ENCODE measurements at places on chromosomes 1 and 21. TPM values are rescaled to one million over a fixed set of nuclear protein-coding genes. Genes with fewer than 3 reads are reported as not detected.

AZIN2 gene
- 7.8 TPM for total RNA-seq

FCRL6 gene
- total RNA-seq: not detected

TIE1 gene
- not detected for total RNA-seq

LCE2A gene
- not detected for total RNA-seq

CCDC17 gene
- total RNA-seq: 2.4 TPM

CGN gene
- total RNA-seq: 19.7 TPM

DNA sequence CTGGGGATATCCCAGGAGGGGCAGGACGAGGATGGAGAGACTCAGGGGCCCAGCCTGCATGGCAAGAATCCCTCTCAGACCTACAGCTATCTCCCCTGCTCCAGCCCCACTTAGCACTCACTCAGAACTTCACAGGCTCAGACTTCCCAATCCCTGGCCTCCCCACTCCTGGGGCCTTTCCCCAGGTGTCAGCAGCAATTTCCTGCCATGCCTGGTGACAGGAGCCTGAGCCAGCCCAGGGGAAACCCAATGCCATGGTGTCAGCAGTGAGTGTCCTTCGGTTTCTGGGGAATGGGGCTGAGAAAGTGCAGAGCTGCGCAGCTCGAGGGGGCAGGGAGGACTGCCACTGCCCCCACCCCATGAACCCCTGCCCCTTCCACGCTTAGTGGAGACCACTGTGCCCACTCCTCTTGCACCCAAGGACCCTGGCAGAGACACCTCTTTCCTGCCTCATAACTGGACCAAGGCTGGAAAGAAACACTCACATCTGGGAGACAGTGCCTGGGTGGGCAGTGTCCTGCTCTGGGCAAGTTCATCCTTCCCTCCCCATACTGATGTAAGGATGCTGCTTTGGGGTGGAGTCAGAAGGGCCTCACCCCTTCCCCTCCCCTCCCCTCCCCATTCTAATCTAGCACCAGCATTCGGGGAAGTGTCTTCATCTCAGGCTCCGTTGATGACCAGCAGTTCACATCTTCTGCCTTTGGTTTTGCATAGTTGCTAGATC, 17.1 kb upstream of the UBL4B start:
- no peak for DNase-seq

GRCh38 chr1:205373022-205373797, 16.5 kb upstream of the KLHDC8A start:
- no peak for DNase-seq

- no peak for DNase-seq
These were observed 327.5 kb upstream of the RUNX1 start for GRCh38 chr21:35376406-35377135.

GRCh38 chr1:33512226-33513011, 40.0 kb downstream of the ZSCAN20 start:
- DNase-seq: no peak

DNA sequence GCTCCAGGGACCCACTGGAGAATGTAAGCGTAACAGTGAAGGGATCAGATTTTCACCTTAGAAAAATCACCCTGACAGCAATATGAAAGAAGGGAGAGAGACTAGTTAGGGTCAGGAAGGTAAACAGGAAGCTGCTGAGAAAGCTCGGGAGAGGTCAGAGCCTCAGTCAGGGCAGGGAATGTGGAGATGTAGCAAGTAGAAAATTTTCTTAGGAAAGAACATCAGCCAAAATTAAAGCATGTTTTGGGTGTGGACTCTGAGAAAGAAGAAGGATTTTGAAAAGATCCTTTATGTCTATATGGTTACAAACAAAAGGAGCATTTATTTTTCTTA, 16.7 kb upstream of the ERICH3 start:
- DNase-seq: no peak

DNA sequence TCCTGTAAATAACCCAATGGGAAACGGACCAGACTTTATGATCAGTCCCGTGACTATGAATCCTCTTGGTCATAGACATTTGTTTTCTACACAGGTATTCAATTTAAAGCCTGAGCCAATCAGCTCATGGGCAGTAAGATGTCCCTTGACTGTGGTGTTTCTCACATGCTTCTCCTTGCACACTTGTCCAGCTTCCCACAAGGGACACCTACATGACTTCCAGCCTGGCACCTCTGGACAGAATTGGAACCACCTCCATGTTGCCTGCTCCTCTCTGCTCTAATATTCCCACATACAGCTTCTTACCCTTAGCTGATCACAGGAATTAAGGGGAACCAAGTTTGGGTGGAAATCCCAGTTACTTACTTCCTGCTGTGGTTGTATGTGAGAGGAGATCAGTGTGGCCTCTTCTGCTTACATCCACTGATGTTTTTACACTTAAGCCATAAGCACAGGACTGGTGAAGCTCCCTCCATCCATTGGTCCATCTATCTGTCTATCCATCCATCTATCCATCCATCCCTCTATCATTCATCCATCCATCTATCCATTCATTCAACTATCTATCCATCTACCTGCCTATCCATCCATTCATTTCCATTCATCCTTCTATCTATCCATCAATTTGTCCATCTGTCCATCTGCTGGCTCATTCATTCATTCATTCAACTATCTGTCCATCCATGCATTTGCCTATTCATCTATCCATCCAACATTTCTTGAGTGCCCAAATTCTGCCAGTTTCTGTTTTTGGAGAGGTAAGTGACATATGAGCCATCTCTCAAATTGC, 16.4 kb downstream of the RUNX1 start:
- no peak for DNase-seq

- no peak for DNase-seq
These were observed 312.0 kb upstream of the DUSP10 start for GRCh38 chr1:222053790-222054294.

GRCh38 chr1:43554444-43554992, 23.8 kb downstream of the PTPRF start:
- DNase-seq: peak; percentile 21

DNA sequence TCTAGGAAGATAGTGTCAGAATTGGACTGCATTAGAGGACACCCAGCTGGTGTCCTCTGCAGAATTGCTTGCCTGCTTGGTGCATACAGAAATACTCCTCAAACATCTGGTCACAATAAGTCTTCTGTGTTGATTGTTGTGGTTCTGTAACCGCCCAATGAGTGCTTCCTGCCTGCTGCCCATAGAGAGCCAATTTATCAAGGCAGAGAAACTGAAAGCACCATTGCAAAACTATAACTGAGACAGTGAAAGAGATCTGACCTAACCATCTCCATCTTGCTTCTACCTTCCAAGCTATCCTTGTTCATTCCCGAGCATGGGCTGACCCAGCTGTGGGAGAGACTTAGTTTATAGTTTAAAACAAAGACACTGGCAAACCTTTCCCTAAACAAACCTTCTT, 462.4 kb upstream of the RGS18 start:
- no peak for DNase-seq

GRCh38 chr1:9293533-9294404, 1.1 kb downstream of the SPSB1 start:
- no peak for DNase-seq

DNA sequence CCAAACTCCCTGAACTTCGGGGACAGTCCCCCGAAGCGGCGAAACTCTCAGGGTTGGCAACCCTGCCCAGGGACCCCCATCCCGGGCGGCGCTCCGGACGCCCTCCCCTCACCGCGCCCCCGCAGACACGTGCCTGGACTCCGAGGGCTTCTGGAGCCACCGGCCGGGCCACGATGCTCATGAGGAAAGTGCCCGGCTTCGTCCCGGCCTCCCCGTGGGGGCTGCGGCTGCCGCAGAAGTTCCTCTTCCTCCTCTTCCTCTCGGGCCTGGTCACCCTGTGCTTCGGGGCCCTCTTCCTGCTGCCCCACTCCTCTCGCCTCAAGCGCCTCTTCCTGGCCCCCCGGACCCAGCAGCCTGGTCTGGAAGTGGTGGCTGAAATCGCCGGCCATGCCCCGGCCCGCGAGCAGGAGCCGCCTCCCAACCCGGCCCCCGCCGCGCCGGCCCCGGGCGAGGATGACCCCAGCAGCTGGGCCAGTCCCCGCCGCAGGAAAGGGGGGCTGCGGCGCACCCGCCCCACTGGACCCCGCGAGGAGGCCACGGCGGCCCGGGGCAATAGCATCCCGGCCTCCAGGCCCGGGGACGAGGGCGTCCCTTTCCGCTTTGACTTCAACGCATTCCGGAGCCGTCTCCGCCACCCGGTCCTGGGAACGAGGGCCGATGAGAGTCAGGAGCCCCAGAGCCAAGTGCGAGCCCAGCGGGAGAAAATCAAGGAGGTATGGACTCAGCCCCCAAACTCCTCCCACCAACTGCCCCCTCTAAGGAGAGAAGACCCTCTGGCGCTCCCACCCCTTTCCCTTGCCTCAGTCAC, 1.2 kb downstream of the MAN1C1 start:
- DNase-seq: no peak

DNA sequence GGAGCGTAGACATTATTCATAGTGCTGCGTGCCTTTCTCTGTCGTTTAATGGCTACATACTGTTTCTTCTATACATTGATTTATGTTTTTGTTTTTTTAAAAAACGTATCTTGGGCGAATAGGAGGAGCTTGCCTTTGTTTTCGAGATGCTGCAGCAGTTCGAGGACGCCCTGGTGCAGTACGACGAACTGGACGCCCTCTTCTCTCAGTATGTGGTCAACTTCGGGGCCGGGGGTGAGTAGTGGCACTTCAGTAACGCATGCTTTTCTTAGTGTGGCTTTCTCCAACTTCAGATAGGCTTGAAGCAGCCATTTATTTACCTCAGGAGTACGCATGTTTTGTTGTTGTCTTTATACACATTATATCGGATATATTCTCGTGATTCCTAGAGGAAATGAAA, 46.9 kb downstream of the TRAPPC10 start:
- DNase-seq: no peak
